Fibroblast of skin of scalp (primary cell): ENCODE measurements at places on chromosomes 16 and 17.

GRCh38 chr16:4689864-4690704 lies 3.3 kb upstream of the NUDT16L1 start:
- no peak for DNase-seq

- DNase-seq, result no peak
Measured at GRCh38 chr16:49716339-49716934, 139.5 kb downstream of the ZNF423 start.

GRCh38 chr17:43118679-43119615 lies 6.2 kb downstream of the BRCA1 start:
- DNase-seq, result no peak

DNA sequence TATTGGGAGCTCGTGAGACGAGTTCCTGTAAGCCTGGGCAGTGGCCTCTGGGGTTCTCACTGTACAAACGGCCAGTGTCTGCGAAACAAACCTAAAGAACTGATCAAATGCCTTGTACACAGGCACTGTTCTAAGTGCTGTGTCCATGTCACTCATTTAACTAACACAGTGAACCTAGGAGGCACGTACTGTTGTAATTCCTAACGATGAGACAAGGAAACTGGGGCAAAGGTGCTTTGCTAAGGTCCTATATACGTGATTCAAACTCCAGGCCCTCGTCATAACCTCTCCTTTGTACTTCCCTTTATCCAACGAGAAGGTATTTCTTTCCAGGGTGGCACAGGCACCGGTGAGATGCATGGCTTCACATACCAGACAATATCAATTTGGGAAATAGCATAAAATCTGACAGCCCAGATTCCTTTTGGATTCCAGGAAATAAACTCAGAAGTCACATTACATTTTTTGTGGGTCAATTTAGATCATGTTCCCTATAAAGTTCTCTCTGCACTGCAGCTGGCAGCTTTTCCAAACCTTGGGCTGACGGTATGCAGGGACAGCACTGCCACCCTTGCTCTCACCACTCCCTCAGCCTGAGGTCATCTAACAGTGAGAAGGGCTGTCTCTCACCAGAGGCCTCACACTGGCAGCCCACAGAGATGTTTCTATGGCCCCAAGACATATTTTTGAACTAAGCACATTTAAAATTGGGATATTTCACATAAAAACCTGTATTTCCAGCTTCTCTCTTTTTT lies 18.3 kb downstream of the GLYR1 start:
- no peak for DNase-seq

- no peak for DNase-seq
Measured at GRCh38 chr17:73188011-73188410, 4.8 kb upstream of the COG1 start.

DNA sequence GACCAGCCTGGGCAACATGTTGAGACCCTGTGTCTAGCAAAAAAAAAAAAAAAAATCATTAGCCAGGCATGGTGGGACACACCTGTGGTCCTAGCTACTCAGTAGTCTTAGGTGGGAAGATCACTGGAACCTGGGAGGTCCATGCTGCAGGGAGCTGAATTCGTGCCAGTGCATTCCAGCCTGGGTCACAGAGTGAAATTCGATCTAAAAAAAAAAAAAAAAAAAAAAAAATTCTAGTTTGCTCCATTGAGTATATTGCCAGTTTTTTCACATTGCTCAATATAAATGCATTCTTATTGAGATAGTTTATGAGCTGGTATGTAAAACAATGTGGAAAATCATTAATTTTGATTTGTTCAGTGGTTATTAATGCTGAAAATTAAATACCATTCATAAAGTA lies 52.0 kb downstream of the ABHD15 start:
- peak; percentile 36 for DNase-seq
